Right lobe of liver (tissue), 6 donors: ENCODE measurements at places on chromosomes 11 and 22.

GRCh38 chr22:18973264-18974031, 37.4 kb upstream of the PRODH start:
- DNase-seq = peak; percentile 70

- no peak for DNase-seq
These were observed 87.1 kb downstream of the TENM4 start for GRCh38 chr11:79353706-79354105.

GRCh38 chr11:9073466-9074225, 17.8 kb downstream of the SCUBE2 start:
- no peak for DNase-seq

DNA sequence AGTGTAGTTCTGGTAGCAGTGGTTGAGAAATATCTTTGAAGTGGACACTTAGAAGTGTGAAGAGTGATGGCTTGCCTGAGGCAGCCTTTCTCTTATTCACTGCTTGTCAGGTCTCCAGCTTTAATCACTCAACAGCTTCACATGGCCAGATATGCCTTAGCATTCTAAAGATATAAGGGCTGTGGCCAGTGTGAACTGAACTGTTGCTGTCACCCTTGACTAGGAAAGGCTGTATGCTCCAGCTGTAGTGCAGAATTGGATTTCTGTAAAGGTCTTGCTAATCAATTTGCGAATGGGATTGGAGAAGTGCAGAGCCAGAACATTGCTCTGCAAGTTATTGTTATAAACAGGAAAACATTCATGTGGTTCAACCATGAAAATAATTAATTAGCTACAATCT, 266.7 kb downstream of the TMEM135 start:
- no peak for DNase-seq

- DNase-seq = no peak
These were observed 9.6 kb upstream of the SLC35C1 start for GRCh38 chr11:45795379-45795778.

DNA sequence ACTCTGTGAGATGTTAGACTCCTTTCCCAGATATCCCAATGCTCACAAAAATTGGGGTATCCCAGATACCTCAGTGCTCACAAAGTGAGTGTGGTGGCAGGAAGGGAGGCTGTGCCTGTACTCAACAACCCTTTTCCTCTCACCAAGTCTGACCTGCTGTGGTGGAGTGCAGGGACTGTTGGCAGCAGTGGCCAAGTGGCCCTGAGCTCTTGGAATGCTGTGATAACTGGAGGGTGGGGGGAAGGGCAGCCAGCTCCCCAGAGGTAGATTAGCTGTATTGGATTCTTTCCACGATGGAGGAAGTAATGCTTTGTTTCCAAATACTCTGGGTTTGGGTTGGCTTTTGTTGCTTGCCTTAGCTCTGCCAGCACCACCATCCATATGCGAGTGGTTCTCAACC, 46.0 kb upstream of the OR9Q1 start:
- no peak for DNase-seq

- DNase-seq = no peak
These were observed 107.7 kb downstream of the CADM1 start for GRCh38 chr11:115396533-115396932.

DNA sequence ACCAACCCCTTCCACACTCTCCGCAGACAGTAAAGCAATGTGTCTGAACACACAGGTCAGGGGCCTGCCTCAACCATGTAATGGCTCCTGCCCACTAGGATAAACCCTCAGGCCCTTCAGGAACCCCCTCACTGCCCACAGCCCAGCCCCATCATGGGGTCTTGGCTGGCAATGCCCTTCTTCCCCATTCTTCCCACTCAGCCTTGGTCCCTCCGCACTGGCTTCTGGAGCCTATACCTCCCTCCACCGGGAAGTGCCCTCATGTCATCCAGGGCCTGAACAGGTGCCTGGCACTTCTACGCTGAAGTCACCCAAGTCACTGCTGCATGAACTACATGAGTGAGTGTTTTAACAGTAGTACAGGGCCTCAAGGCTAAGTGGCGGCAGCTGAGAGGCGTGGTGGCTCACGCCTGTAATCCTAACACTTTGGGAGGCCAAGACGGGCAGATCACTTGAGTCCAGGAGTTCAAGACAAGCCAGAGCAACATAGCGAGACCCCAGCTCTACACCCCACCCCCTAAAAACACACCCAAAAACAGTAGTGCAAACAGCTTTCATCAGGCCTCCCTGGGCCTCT, 74.8 kb upstream of the PITPNB start:
- peak; percentile 11 for DNase-seq

DNA sequence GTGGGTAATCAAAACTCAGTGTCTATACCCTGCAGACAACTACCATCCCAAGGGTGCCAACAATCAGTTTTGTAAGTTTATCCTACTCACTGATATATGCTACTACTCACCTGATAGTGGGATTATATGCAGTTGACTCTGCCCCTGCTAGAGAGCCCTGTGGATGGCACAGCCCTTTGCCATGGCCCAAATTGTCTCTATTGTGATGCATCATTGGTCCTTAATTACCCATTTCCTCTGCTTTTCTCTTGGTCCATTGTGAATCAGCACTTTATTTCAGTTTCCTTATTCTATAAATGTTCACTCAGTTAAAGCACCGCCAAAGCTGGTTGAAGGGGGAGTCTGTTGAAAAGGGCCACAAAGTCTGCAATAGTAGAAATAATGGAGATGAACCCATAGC, 42.3 kb downstream of the PLAAT5 start:
- DNase-seq = no peak

DNA sequence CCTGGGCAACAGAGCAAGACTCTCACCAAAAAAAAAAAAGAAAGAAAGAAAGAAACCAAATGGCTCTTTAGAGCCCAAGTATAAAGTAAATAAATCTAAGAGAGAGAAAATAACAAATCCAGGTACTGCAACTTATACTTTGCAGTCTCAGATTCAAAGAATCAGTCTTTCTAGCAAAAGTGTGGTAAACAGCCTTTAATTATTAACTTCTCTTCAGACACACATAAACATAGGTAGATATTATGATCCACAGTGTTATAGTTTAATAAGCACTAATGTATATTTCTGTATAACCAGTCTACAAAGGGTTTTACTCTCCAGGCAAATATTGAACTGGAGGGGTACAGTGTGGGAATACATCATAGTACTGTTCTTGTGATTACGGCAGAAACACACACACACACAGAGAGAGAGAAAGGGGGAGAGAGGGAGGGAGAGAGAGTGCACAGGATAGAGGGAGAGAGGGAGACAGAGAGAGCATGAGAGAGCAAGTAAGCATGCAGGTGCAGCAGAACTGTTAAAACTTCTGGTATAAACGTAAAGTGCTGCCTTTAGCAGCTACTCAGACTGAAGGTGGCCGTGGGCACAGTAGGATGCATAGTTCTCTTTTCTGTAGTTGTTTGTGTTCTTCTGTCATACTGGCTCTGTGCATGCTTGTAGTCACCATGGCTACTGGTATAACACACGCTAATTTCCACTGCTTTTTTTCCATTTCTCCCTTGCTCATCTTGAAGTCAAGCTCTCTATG, 32.3 kb downstream of the MTMR2 start:
- DNase-seq = no peak

DNA sequence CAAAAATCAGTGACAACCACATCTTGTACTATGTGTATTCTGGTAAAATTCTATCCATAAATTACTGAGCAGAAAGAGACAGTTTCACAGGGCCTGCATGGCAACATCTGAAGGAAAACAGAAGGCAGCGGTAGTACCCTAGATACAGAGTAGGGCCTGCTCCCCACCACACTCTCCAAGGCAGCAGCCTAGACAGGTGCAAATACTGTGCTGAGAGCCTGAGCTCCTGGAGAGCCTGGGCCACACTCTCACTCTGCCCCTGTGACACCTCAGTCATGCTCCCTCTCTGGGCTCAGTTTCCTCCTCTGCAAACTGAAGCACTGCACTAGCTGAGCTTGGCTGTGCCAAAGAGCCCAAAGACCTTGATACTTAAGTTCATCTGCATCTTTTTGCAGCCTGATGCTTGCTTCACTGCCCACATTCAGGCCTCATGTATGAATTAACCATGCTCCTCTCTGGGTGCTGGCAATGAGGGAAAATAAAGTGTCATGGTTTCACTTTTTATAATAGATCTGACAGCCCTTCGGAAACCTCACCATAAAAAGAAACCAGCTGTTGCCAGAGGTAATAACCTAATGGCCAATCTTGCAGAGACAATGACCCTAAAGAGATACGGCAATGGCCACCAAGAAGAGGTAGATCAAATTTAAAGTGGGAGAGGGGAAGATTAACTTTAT, 104.7 kb downstream of the PLEKHA7 start:
- DNase-seq = no peak

DNA sequence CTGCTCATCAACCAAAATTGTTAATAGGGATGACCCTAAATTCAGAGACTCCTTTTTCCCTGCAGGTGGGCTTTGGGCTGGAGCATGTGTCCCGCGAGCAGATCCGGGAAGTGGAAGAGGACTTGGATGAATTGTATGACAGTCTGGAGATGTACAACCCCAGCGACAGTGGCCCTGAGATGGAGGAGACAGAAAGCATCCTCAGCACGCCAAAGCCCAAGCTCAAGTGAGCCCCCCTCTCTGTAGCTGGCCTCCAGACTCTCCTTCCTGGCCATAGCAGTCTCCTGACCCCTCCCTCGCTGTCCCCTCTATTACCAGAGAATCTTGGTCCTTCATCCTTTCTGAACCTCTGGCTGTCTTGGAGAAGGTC, 47.9 kb upstream of the RAB1B start:
- DNase-seq = no peak

GRCh38 chr22:33848251-33848650, 72.0 kb downstream of the LARGE1 start:
- no peak for DNase-seq

DNA sequence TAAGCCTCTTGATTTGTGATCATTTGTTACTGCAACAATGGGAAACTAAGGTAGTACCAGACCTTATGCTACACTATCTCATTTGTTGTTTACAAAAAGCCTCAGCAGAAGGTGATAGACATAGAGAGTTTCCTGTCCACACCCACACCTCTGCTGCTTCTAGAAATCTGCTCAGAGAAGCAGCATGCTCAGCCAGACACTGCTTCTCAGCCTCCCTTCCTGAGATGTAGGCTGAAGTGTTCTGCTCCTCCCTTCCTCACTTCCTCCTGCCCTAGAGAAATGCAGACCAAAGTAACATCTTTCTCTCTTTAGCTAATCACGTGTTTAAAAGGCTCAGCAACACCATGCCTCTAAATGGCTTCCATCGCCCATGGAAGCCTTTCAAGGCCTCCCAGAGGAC, 88.4 kb downstream of the SLC1A2 start:
- DNase-seq = no peak

DNA sequence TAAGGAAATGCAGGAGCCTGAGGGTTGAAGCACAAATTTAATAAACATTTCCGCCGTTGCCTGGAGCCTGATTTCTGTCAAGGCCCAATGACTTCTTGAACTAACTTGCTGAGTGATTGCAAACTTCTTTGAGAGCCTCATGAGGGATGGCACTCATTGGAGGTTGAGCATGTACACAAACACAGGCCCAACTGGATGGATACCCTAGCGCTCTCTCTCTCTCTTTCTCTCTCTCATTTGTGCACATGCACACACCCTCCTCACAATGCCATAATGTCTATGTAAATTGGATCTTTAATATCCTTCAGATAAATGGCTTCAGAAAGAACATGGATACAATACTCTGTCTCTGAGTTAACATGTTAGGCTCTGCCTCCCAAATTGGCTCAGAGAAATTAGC, 597.7 kb upstream of the CADM1 start:
- DNase-seq = no peak

DNA sequence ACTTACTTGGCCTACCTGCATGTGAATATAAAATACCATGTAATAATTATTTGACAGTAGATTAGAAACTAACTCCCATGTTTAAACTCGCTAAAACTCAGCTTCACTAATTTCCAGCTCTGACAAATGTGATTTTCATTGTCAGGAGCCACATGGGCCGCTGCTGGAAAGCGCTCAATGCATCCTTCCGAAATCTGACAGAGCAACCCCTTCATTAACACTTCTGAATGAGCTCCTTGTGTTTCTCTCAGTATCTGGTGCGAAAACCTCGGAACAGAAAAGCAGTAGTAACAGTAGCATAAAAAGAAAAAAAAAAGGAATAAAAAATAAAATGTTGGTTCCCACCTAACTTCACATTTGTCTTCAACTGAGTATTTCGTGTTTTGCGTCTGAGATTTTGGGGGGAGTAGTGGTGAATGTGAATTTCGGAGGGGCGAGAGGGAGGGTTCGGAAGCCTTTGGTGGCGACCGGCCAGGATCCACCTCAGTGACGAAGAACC, 710 bp downstream of the MTCH2 start:
- DNase-seq = no peak

DNA sequence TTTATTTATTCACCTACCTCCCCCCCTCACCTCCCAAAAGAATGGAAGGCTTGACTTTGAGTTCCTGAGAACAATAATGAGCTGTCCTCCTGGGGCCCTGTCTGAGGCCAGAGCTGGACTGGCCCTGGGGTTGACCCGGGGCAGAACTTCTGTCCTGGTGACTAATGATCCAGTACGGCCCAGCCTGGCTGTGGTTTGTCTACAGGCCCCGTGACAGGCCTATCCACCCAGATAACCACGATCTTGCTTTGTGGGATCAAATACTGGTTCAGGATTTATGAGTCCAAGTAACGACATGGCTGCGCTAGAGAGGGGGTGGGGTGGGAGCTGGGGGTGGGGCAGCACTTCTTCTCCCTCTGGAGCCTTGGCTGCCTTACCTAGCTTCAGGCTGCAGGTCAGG, 81.5 kb downstream of the WT1 start:
- no peak for DNase-seq

GRCh38 chr11:14676068-14676467, 32.5 kb downstream of the PDE3B start:
- no peak for DNase-seq

- no peak for DNase-seq
These were observed 2.1 kb upstream of the OAF start for GRCh38 chr11:120208777-120209176.

- no peak for DNase-seq
These were observed 581.1 kb upstream of the ARHGAP42 start for GRCh38 chr11:100105982-100106358.

DNA sequence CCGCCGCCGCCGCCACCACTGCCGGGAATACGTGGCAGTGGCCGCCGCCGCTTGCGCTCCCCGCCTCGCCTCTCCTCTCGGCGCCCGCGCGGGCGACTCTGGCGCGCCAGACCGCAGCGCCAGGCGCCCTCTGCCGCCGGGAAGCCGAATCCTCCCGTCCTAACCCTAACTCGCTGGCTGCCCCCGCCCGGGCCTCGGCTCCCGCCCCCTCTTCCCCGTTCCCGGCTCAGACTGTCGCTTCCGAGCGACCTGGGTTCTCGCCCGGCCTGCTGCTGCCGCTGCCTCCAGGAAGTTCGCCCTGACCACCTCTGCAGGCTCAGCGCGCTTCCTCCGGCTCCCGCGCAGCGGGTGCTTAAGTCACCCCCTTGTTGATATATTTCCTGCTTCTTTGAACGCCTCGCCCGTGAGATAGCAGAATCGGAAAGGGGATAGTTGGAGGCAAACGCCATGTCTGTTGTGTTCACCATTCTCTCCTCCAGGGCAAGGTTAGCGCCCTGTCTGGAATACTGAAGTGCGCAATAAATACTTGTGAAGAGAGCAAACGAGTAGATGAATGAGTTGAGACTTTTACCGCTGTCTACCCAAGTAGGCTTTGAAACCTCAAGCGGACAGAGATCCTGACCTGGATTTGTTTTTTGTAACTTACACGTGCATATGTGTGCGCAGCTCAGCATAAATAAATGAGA, at the start of gene SMCO4:
SMCO4 (minus strand) TSS at position 100 of the 686 bp plus-strand sequence. CDS start 64,202 bp downstream, outside the sequence.
- DNase-seq = peak; percentile 92

GRCh38 chr11:72443016-72443415, 8.7 kb upstream of the CLPB start:
- no peak for DNase-seq
